ENCODE measurements at places on chromosomes 16 and 17. TPM values are rescaled to one million over a fixed set of nuclear protein-coding genes. Genes with fewer than 3 reads are reported as not detected.

PITPNM3 gene
- total RNA-seq, result 0.67 TPM

XAF1 gene
- total RNA-seq, result 1.5 TPM

ZKSCAN2 gene
- 2.4 TPM for total RNA-seq

MLKL gene
- total RNA-seq, result 6.2 TPM

EVPLL gene
- total RNA-seq, result not detected

ZNF629 gene
- total RNA-seq, result 12.5 TPM

ATXN2L gene
- total RNA-seq, result 64.8 TPM

KAT8 gene
- total RNA-seq, result 40.9 TPM

ENO3 gene
- total RNA-seq, result 0.74 TPM

CD7 gene
- total RNA-seq, result 0.30 TPM

REXO5 gene
- 8.9 TPM for total RNA-seq

SLC5A11 gene
- total RNA-seq, result not detected

GP1BA gene
- total RNA-seq, result not detected

GAS2L2 gene
- total RNA-seq, result not detected

DYNLL2 gene
- 11.4 TPM for total RNA-seq

CLEC3A gene
- not detected for total RNA-seq

SCIMP gene
- not detected for total RNA-seq

DOC2B gene
- total RNA-seq, result not detected

CCT6B gene
- total RNA-seq, result 0.15 TPM

ADCY7 gene
- 23.5 TPM for total RNA-seq

ACSM3 gene
- 0.17 TPM for total RNA-seq

PLA2G15 gene
- total RNA-seq, result 18.7 TPM

CIITA gene
- total RNA-seq, result under 0.01 TPM

CLEC19A gene
- total RNA-seq, result not detected

STRADA gene
- total RNA-seq, result 22.6 TPM

TNFRSF17 gene
- total RNA-seq, result not detected

SLC6A2 gene
- total RNA-seq, result not detected

TOP2A gene
- 127 TPM for total RNA-seq

ZG16 gene
- not detected for total RNA-seq

P2RX5 gene
- total RNA-seq, result 1.0 TPM
